A549 (cell line): ENCODE measurements at places on chromosomes 6 and 20.

- no peak for DNase-seq
Observed at GRCh38 chr20:61055180-61056010, 196.7 kb upstream of the CDH4 start.

DNA sequence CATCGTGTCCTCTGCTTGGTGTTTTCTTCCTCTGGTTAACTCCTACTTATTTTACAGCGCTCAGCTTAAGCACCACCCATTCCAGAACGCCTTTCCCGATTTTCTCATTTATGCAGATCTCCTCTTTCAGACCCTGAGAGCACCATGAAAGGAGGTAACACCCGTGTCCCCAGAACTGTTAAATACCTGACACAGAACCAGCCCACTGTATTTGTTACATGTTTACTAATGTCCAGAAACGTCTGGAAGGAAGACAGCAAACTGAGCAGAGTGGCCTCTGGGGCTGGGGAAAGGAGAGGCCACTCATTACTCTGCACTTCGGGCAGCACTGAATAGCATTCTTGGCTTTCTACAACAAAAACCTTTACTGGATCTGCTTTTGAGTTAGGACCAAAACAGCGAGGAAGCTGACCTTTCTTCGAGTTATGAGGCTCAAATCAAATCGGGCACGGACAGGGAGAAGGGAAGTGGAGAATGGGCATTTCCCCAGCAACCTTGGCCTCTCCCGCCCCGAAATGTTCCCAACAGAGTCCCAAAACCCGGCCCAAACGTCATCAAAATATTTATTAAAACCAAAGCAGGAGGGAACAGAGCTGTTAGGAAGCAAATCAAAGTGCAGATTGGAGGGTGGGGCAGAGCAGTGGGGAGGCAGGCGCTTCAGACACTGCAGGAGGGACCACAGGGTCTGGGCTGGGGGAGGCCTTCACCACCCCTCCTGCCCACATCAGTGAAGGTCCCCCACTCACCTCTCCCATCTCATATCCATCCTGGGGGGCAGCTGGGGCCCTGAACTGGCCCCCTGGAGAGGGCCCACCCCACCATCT is 1.1 kb upstream of the NECAB3 start:
- no peak for DNase-seq

DNA sequence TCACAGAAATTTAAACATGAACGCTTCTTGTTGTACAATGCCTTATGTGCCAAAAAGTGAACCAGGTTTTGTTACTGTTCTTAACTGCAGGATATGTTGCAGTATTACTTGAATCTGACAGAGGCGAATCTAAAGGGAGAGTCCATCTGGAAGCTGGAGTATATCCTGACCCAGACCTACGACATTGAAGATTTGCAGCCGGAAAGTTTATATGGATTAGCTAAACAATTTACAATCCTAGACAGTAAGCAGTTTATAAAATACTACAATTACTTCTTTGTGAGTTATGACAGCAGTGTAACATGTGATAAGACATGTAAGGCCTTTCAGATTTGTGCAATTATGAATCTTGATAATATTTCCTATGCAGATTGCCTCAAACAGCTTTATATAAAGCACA is 19.9 kb downstream of the SMPDL3A start:
- no peak for DNase-seq

DNA sequence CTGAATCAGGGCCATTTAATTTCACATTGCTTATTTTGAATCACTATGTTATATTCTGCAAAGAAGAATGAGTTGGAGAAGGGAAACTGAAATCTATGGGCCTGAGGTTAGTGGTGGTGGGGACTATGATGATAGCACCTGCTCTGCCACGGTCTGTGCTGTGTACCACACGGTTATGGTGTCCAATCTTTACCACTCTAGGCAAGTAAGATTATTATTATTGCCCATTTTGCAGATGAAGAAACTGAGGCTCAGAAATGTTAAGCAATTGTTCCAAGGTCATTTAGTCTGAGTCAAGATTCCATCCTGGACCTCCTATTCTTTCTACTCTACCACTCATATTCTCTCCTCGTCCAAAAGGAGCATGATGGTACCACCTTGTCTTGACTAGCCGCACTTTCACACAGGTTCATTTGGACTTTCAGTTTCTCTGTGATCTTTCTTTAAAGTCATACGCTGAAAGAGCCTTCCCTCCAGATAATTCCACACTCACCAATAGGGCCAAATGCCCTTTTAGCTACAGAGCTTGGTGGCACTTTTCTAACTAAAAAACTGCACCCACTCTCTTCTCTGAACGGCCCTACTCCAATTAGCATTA is 56.2 kb downstream of the GFOD1 start:
- DNase-seq, result no peak

GRCh38 chr6:143575440-143575839 is 63.9 kb upstream of the FUCA2 start:
- peak; percentile 77 for DNase-seq
